Left renal cortex interstitium (tissue), 4 donors: ENCODE measurements at places on chromosomes 3 and 15. TPM values are rescaled to one million over a fixed set of nuclear protein-coding genes. Genes with fewer than 3 reads are reported as not detected.

GRCh38 chr3:145411605-145412004 is 749.4 kb downstream of the PLOD2 start:
- DNase-seq: no peak

DNA sequence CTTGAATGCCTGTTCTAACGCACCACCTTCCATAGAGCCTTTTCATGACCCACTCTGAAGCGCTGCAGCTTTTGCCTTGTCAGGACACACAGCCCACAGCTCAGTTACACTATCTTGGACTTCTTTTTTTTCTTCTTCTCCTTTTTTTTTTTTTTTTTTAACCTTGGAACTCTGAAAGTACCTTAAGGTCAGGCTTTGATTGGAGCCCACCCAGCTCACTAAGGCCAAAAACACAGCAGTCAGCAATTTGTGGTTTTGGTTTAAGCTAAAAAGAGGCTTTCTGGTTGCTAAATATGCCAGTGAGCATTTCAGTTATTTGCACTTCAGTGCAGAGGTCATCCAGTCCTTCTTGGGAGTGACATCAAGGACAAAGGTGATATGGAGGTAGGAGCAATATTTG is 1.7 kb downstream of the SLC25A20 start:
- no peak for DNase-seq

The TNFAIP8L3 gene
- 1.7 TPM for polyA plus RNA-seq

The STARD5 gene
- polyA plus RNA-seq: 3.9 TPM

GRCh38 chr3:163048881-163049280 is 1552.3 kb downstream of the OTOL1 start:
- no peak for DNase-seq

DNA sequence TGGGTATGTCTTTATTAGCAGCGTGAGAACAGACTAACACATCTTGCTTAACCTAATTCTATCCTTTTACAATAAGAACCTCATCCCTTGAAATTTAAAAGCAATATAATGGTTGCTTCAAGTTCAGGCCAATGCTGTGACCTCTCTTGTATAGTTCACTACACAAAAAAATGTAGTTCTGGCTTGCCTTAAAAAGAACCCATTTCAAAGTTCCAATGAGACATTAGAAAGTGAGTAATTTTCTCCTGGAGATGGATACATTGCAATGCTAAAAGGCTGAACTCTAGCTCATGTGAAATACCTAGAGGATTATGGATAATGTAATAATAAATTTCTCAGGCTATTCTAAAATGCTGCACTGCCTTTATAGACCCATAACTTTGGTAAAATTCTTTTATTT is 47.8 kb downstream of the ATP13A4 start:
- DNase-seq: no peak

DNA sequence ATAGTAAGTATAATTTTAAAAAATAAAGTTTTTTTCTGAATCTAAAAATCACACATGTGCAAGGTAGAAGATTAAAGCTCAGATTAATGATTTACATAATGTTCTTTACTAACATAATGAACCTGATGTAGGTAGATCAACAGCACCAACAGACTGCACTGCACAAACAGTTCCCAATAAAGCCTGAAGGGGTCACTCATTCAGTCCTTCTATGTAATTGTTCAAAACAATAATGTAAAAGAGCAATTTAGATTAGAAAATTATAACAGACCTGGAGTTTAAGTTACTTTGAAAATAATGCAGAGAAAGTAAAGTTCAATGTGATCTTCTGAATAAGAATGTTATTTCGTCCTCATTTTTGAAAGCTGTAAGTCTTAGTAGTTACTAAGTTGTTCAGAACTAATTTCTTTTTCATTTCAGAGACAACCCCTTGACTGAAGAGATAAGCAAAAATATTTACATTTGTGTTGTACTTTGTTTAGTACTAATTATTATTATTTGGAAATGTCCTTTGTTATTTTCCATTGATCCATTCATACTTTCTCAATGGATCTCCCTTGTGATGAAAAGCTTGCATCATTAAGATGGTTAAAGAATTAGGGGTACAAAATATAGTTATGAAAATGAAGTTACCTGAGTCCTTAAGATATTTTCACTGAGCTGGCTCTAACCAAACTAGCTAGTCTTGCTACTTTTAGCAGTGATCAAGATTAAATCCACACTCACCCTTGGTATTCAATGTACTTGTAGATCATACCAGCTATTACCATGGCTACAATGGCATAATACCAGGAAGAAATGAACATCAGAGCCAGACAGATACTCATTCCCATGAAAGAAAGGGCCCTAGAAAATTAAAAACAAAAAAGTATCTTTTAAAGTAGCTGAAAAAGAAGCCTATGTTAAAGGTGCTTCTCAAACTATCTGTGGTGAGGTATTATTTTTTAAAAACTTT is 16.8 kb downstream of the EMC4 start:
- no peak for DNase-seq

DNA sequence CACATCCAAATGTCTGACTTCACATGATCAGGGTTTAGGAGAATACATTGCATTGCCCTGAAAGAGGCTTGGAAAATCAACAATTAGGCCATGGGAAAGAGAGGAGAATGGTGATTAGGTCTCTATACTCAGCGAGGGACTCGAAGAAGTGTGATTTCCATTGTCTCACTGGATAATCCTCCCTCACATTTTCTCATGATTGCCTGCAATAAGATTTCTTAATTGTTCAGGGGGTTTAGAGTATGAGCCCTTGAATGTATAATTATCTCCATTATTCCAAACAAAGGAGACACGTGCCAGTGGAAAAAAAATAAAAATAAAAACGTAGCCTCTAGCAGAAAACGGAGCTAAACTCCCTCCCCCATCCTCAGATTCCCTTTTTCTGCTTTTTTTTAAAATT is 173.2 kb downstream of the TPRG1 start:
- no peak for DNase-seq

GRCh38 chr3:111592143-111592542 is 3.0 kb downstream of the ZBED2 start:
- no peak for DNase-seq

The NEK10 gene
- polyA plus RNA-seq: 2.3 TPM

- DNase-seq: no peak
Measured at GRCh38 chr15:80242802-80243201, 9.2 kb downstream of the CTXND1 start.

DNA sequence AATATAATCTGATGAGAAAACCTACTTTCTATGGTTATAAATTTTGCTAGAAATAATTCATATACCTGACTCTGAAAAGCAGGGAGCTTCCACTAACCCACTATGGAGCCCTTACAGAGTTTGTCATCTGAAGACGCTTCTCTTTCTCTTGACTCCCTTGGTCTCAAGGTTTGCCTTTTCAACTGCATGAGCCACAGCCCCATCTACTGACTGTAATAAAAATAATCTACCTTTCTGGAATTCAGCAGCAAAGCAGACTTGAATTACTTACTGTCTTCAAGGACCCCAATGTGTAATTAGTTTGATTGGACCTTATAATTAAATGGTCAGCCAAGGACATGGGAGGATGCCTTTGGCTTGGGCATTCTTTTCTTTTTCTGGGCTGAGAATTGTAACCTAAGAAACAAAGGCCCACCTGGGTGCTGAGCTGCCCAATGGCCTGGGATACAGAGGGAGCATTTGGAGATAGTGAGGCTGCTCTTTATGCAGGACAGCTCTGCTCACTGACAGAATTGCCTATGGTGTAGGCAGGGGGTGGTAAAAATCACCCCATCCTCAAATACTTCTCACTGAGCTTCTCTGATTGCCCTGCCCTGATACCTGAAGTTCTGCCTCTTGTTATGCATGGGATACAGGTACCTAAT is 178.6 kb upstream of the TRIM42 start:
- no peak for DNase-seq

The THRB gene
- polyA plus RNA-seq: 28.1 TPM

DNA sequence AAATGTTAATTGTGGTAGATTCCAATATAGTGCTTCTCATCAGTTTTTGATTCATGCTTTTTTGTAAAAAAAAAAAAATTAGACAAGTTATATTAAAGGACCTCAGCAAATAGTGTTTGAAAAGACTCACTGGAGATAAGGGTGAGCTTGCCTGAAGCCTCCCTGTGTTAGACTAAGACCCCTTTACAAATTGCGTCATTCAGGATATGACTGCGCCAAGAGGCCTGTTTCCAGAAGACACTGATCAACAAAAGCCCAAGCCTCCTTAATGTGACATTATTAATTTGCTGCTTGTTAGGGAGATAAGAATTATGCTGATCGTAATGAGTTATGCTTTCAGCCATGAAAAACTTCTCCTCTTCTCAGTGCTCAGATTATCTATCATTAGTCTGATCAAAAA is 13.0 kb upstream of the DNAJC13 start:
- DNase-seq: no peak
